ENCODE measurements at places on chromosomes 3 and 15.

GRCh38 chr3:20912406-20912805 lies 726.4 kb upstream of the SGO1 start:
- no peak for DNase-seq

DNA sequence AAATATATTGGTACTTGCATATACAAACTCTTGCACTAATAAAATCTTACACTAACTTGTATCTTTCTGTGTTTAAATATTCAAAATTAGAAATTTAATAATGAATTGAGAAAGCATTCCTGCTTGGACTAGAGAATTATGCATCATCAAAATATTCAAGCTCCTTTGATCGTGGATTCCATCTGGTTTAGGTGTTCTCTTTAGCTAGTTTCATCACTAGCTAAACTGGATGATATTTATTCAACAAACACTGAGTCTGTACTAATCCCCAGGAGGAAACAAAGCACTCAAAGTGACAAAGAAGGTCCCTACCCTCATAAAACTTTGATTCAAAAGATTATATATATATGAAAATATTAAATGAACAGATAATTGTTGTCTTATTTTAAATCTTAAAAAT lies 1360.9 kb upstream of the ALCAM start:
- DNase-seq, result peak; percentile 54

DNA sequence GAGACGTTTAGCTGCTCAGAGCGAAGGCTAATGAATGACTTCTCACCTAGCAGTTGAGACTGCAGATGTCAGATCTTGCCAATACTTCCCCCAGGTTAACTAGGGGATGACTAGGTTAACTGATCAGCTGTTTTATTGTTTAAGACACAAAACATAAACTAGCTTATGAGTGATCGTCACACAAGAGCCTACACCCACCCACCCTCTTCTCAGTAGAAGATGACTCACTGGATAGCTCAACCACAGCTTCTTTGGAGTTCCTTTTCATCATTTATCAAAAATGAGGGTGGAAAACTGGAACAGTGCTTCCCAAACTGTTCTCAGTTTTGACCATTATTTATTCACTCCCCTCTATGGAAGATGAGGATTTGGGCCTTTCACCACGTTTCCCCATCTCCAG lies 25.2 kb downstream of the GASK1A start:
- no peak for DNase-seq

DNA sequence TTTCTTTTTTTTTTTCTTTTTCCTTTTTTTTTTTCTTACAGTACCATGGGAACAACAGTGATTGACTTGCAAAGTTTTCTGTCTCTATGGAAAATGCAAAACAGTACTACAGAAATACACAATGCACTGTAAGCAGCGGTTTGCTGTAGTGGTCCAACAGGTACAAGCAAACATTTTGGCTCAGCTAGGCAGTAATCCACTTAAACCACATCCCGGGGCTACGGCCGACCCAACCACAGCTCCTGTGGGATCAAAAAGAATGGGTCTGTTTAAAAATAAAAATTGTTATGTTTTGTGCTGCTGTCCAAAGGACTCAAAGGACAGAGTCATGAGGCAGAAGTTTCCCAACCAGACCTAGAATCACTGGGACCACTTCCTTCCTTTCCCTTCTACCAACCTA lies 667.1 kb upstream of the ADAMTS9 start:
- no peak for DNase-seq

DNA sequence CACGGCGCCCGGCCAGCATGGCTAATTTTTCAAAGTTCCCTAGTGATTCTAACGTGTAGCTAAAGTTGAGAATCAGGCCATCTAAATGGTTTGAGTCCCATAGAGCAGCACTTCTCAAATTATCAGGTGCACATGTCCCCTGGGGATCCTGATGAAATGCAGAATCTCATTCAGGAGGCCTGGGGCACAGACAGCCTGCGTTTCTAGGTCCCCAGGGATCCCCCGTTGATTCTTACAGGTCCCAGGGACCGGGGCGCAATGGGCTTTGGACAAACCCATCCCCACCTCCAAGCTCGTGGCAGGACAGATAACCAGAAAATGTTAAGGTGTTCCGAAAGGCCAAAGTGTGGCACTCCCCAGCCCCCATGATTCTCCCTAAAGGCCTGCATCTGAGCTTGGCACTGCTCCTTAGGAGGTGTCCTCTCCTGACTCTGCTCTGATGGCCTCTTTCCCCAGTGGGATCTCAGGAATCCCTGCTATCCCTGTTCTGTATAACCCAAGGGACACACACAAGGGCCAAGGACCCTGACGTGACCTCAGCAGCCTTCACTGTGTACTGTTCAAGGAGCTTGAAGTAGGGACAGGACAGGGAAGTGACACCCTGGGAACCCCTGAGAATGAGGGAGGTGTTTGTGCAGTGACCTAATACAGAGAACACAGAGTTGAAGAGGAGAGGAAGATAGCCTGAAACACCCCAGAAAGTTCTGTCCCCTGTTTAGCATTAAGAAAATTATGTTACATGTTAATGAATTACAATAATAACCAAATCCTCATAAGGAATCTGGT lies 8.0 kb downstream of the LRRK1 start:
- DNase-seq, result no peak

- DNase-seq, result no peak
Observed at GRCh38 chr3:163924600-163924999, 1153.7 kb downstream of the SI start.
